Activated naive CD4-positive, alpha-beta T cell treated with anti-CD3 and anti-CD28 coated beads, Interleukin-2, amount 50 U/mL, for 72 hours (primary cell): ENCODE measurements at places on chromosomes 12 and 14. TPM values are rescaled to one million over a fixed set of nuclear protein-coding genes. Genes with fewer than 3 reads are reported as not detected.

GRCh38 chr12:62813031-62813829 is 121.7 kb downstream of the PPM1H start:
- no peak for DNase-seq

- DNase-seq = no peak
Measured at GRCh38 chr12:18101043-18101442, 11.1 kb upstream of the RERGL start.

DNA sequence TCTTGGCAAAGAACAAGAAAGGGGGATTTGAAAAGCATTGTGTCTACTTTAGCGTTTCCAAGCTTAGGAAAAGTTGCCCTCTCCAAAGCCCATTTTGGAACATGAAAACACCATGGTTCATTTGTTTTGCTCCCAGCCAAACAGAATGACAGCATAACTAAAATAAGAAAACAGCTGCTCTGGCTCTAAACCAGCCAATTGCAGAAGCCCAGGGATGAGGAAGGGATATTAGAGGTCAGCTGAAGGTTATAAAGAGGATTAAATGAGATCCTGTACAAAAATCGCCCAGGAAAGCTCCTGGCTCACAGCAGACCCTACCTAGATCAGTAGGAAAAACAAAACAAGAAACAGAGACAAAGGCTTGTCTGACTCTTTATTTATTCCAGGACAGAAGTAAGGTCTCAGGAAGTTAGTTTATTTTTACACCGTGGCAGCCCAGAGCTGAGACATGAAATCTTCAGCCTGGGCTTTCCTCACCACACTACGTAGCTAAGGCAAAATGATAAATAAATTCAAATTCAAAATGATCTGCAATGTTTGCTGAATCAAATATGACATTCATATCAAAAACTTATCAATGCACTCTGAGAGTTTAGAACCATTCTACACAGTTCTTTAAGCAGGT is 25.9 kb downstream of the SPX start:
- DNase-seq = no peak

DNA sequence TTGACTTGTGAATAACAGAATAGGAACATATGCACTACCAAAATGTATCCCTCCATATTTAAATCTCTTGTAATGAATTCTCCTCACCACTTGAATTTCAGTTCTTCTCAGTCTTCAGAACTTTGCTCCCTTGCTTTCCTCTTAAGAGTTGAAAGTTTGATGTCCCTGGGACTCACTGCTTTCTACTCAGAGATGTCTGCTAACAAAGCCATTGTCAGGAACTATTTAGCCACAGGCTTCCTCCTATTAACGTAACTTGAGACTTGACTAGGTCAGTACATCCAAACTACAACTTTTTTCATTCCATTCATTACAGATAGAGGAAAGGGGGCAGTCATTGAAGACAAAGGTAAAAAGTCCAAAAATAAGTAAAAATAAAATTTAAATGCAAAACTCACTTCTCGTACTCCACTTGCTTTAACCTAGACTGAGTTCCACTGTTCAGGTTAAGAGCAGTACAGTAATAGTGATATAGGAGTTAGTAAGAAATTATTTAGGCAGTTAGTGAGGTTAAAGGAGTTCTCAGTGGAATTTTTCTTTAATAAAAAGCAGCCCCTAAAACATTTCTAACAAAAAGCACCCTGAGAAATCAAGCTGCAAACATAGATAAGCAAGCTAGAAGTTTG is 364.2 kb downstream of the SOX5 start:
- no peak for DNase-seq

DNA sequence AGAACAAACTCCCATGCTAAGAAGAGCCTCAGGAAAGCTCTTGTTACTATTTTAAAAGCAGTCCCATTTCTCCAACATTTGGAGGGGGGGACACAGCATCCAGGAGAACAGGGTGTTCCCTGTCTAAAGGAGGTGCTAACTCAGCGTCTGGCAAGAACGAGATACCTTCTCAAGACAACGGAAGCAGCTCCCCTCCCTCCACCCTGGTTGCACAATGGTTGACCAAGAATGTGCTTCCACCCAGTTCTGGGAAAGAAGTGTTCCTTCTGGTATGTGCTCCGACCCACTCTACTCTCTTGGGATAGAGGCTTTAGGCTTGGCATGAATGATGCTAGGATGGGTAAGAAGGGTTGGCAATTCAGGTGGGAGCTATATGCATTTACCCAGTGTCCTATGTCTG is 1.5 kb upstream of the KRT6A start:
- DNase-seq = no peak

DNA sequence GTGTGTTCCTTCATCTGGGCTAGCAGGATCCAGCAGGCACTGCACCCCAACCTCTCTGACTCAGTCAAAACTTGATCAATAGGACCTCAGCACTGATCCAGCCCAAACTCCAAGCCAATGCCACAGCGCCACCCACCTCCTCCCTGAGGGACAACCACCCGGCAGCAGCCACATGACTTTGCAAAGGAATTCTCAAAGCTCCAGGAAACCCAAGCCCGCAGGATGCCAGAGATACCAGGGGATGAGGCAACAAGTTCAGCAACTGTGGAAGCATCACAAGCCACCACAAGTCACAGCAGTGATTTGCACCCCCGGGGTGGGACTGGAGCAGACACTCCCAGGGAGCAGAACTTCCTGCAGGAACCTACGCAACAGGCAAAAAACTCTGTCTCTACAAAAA is 37.3 kb downstream of the ACTN1 start:
- DNase-seq = no peak

The CCDC175 gene
- not detected for total RNA-seq

DNA sequence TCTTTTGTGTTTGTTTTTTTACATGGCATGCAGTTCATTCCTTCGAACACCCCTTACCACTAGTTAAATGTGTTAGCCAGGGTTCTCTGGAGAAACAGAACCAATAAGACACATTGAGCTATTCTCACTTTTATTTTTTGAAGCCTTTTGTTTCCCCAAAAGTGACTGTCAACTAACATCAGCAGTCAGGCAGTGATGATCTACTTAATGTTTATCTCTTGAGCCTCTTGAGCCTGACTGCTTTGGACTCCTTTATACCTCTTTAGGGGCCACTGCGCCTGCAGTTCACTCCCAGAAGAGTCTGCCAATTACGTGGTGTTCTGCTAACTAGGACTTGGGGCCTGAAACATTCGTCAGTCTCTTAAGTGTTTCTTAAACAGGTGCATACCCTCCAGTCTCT is 163.7 kb upstream of the FLRT2 start:
- DNase-seq = no peak

DNA sequence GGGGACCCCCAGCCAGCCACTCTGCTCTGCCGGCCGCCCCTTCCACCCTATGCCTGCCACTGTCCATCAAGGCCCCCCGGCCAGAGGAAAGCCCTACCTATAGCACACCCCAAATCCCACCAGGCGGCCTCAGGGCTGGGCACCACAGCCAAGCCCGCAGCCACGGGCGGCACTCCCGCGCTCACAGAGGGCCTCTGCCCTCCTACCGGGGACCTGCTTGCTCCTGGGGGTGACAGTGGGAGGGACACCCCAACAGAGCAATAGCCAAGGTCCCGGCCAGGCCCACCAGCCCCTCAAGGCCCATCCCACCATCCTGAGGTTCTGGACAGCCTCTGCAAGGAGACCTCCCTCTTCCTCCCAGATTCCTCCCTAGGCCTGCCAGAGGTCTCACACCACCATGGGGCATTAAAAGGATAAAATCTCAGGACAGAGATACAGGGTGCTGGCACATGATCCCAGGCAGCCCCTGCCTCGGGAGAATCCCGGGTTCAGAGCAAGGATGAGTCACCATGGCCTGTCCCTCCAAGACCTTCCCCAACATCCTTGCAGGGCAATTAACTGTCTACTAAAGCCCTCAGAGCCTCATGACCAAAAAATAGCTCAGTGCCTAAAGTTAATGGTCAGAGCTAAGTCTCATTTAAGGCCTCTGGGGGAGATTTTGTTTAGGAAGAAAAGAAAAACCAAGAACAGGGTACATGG is 17.1 kb downstream of the CCDC85C start:
- DNase-seq = no peak

DNA sequence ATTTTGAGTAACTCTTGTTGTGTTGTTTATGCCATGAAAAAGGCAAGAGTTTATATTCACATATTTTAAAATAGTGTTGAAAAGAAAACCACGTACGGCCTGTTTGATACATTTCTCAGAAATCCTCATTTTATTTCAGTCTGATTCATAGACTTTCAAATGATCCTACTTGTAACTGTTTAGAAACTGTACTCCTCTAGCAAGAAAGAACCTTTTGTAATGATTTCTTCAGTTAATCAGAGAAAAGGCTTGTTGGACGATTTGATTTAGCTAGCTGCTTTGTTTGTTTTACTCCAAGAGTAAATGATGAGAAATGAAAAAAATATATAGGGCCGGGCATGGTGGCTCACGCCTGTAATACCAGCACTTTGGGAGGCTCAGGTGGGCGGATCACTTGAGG is 17.2 kb downstream of the FBXO34 start:
- DNase-seq = no peak

The ZNF891 gene
- 1.8 TPM for total RNA-seq

GRCh38 chr14:35197015-35197414 is 74.7 kb downstream of the PRORP start:
- DNase-seq = no peak

The FAM90A1 gene
- total RNA-seq = 0.11 TPM

GRCh38 chr12:19916196-19916753 is 452.1 kb upstream of the PDE3A start:
- DNase-seq = no peak

The PZP gene
- total RNA-seq = not detected

GRCh38 chr14:50318031-50318626 is 6.0 kb downstream of the DMAC2L start:
- no peak for DNase-seq

DNA sequence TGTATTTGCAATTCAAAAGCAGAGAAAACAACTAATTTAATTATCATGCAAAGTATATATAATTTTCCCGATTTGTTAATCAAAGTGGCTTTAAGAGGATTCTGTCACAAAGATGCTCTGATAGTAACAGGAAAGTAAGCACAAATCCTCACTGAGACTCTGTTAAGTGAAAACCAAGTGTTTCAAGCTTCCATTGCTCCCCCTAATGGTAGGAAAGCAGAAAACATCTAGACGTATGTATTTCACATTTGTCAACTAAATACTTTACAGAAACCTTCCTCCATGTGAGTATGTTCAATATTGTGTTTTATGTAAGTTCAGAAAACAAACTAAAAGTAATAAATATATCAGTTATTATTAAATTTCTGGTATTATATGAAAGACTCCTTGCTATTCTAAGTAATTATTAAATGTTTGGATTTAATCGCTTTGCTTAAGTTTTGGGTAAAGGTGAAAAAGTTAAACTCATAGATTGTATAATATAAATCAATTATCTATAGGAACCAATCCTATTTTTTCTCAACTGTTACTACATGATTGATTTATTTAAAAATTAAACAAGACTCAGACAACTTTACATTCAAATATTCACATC is 1.5 kb upstream of the NTS start:
- no peak for DNase-seq

DNA sequence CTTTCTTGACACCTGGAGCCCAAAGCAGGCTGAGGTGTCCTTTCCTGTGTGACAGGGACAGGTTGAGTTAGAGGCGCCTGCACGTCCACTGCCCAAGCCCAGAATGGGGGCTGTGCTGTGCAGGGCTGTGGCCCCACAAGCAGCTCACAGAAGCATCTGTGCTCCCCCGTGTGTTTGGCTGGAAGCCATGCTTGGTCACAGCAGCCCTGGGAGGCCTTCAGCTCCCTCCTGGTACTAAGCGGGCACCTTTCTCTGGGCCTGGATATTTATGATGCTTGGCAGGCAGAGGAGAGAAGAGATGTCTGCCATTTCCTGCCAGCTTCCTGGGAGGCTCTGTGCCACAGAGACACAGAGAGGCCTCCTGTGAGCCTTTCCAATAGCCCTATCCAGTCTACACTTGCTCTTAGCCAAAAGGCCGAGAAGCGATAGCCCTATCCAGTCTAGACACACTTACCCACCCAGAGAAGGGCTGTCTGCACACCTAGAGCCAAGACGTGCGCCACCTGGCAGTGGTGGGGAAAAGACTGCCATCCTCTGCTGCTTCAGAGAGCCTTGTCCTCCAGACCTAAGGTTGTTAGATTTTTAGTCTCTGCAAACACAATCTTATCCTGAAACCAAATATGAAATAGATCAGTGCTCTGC is 117.4 kb downstream of the GCH1 start:
- no peak for DNase-seq

DNA sequence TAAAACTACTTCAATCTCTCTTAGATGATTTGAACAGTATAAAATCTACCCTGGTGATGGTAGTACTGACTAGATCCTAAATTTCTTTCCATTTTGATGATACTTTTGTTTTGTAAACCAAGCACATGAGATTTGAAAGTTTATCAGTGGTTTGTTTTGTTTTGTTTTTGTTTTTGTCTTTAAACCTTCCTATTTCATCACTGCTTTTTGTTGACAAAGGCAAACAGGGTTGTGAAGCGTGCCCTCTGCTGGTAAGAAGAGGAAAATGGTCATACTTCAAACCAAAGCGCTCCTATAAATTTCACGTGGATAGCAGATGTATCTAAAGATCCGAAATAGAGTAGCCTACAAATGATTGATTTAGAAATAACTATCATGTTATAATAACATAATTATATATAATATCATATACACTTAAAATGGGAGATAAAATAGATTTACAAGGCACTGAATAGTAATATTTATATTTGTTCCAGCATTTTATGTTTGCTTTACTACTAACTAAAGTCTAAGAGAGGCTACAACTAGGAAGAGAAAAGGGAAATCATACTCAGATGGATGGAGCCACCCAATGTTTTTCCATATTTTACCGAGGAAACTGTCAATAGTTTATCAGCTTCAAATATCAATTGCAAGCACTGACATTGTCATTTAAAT is 254.0 kb upstream of the USP15 start:
- no peak for DNase-seq

- no peak for DNase-seq
Measured at GRCh38 chr14:104800015-104800770, 708 bp upstream of the ZBTB42 start.

GRCh38 chr12:6551496-6552139 is 4.2 kb downstream of the IFFO1 start:
- DNase-seq = no peak

The DIO3 gene
- total RNA-seq = not detected

The ALKBH1 gene
- 16.6 TPM for total RNA-seq

- DNase-seq = no peak
Measured at GRCh38 chr12:124508381-124509079, 58.9 kb downstream of the NCOR2 start.

GRCh38 chr12:63905544-63905943 is 61.0 kb downstream of the SRGAP1 start:
- DNase-seq = no peak

- no peak for DNase-seq
Measured at GRCh38 chr12:13950502-13950901, 30.9 kb downstream of the GRIN2B start.

- DNase-seq = no peak
Measured at GRCh38 chr14:93792391-93792790, 4.1 kb upstream of the PRIMA1 start.

DNA sequence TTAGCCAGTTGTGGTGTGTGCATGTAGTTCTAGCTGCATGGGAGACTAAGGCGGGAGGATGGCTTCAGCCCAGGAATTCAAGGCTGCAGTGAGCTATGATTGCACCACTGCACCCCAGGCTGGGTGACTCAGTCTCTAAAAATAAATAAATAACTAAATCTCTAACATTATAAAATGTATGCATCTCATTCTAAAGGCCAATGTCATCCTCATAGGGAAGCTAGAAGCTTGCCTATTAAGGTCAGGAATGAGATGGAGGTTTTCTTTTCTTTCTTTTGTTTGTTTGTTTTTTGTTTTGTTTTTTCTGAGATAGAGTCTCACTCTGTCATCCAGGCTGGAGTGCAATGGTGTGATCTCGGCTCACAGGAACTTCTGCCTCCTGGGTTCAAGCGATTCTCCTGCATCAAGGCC is 48.8 kb upstream of the PAPLN start:
- no peak for DNase-seq

The COL2A1 gene
- not detected for total RNA-seq

GRCh38 chr14:56243110-56243509 is 124.9 kb downstream of the PELI2 start:
- no peak for DNase-seq
